Suppressor macrophage treated with lipopolysaccharide for 1 hour (primary cell): ENCODE measurements at places on chromosomes 4 and X.
A peak's percentile ranks its signal among the peaks of the same experiment; 100 is the strongest.

- no peak for DNase-seq
These were observed 749.5 kb upstream of the PCDH7 start for GRCh38 chr4:29970626-29971025.

GRCh38 chr4:159655547-159655946 is 552.7 kb downstream of the RAPGEF2 start:
- no peak for DNase-seq

GRCh38 chr4:5801696-5802095 is 90.7 kb downstream of the EVC start:
- DNase-seq = no peak

- DNase-seq = no peak
These were observed 3.7 kb downstream of the LIMCH1 start for GRCh38 chr4:41541687-41542094.

- DNase-seq = no peak
These were observed 50.2 kb downstream of the ZNF827 start for GRCh38 chr4:145888393-145888792.

GRCh38 chr4:76526585-76526990 is 91.6 kb downstream of the SHROOM3 start:
- no peak for DNase-seq

DNA sequence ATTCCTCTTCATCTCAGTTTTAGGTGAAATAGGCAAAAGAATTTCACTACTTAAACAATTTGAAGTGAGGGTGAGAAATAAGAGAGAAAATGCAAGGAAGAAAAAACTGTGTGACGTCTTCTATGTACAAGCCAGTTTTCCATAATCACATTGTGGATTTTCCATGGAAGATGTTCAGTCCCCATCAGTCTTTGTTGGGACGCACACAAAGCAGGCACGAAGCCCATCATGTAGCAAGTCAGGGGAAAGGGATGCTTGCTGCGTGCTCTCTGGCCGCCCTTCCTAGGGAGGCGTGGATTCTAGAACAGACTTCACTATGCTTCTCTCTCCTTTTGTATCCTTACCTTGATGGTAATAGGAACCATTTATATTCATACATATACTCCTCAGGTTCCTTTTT is 54.7 kb downstream of the RBPJ start:
- DNase-seq = no peak

DNA sequence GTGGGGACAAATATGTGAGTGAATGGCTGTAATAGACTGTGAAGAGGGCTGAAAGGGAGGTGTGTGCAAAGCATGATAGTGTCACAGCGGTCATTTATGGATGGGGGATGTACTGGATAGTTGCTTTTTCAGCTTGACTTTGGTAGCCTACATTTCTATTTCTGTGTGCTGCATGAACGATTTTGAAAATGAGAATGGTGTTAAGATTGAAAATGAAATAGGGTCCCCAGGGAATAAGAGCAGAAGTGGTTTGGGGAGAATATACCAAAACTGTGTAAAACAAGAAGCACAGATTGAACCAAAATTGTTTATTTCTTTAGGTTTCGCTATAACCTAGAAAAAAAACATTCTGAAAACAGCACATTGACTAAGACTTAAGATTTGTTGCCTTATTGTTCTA is 58.8 kb upstream of the CLNK start:
- no peak for DNase-seq

DNA sequence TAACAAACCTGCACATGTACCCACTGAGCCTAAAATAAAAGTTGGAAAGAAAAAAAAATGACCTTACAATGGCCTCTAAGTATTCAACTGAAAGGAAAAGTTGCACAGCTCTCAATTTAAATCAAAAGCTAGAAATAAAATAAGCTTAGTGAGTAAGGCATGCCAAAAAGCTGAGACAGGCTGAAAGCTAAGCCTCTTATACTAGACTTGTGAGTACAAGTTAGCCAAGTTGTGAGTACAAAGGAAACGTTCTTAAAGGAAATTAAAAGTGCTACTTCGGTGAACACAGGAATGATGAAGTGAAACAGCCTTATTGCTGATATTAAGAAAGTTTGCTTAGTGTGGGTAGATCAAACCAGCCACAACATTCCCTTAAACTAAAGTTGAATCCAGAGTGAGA is 707.9 kb upstream of the PITX2 start:
- DNase-seq = no peak

DNA sequence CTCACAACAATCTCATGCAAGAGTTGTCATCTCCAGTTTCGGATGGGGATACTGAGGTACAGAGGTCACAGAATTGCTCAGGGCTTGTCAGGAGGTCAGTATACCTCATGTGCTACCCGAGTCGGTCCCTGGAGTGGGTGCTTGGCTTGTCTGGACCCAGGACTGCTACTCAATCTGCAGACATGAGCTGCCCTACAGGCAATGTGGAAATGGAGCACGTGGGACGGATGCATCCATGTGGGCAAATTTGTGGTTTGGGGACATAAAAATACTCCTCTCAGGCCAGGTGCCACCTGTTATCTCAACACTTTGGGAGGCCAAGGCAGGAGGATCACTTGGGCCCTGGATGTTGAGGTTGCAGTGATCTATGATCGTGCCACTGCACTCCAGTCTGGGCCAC is 15.8 kb downstream of the USP11 start:
- no peak for DNase-seq

DNA sequence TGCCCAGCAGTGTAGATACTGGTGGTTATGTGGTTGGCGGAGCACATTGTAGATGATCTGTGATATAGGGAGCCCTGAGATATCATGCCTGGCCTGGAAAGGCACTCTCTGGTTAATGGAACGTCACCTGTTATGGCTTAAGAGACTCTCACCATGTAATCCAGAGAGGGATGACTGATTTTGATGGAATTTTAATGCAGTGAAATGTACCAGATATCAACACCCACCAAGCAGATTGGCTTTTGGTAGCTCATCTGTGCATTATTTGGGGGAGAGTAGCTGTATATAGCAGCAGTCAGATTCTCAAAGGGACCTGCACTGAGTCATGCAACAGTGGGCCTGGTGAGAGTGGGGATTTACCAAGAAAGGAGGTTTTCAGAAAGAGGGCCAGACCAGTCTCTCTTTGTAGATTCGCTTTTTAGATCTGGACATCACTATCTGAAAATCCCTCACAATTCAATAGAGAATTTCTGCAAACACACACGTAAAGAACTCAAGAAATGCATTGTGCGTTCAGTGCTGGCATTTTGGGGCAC is 17.3 kb downstream of the TSC22D3 start:
- no peak for DNase-seq

GRCh38 chr4:151992332-151993154 is 231.7 kb upstream of the GATB start:
- no peak for DNase-seq

- no peak for DNase-seq
These were observed 395.0 kb upstream of the FAT1 start for GRCh38 chr4:187118602-187119120.

- no peak for DNase-seq
These were observed 11.7 kb downstream of the MAGED2 start for GRCh38 chrX:54819201-54819600.

- no peak for DNase-seq
These were observed 24.0 kb downstream of the CEP44 start for GRCh38 chr4:174307694-174308093.

DNA sequence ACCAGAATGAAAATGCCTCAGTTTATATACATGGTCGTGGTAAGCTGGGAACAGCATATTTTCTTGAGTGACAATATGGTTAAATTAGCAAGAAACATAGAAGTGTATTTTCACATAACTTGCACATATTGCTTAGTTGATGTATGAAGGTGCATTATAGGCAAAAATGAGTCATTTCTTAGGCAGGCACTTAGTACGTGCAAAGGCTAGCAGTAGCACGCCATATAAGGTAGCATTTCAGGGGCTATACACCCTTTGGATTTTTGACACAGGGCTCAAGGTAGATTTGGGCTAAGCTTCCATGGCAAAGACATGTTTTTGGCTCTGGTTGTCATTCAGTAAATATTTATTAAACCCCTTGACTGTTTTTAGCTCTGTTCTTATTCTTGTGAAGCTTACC is 33.1 kb downstream of the PCDH7 start:
- DNase-seq = no peak

GRCh38 chrX:4935401-4935800 is 1222.0 kb upstream of the PRKX start:
- peak; percentile 68 for DNase-seq
